ENCODE measurements at places on chromosomes 1 and 21.

DNA sequence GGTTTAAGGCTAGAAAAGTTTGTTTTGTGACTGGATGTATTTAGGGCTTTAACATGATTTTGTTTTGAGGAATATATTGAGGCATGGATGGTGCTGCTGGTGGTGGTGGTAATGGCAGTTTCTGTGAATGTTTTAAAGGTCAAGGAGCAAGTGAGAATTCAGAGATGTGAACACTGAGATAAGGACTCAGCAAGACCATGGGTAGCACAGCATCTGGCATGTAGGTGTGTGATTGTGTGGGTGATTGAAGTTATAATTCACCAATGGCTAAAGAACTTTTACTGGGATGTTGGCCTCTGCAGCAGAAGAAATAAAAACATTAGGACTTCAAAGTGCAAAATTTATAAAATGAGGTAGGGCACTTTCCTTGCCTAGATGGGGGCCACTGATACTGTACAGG is 65.9 kb downstream of the MACF1 start:
- no peak for DNase-seq

GRCh38 chr1:201436969-201437368 is 15.4 kb upstream of the TNNI1 start:
- no peak for DNase-seq

DNA sequence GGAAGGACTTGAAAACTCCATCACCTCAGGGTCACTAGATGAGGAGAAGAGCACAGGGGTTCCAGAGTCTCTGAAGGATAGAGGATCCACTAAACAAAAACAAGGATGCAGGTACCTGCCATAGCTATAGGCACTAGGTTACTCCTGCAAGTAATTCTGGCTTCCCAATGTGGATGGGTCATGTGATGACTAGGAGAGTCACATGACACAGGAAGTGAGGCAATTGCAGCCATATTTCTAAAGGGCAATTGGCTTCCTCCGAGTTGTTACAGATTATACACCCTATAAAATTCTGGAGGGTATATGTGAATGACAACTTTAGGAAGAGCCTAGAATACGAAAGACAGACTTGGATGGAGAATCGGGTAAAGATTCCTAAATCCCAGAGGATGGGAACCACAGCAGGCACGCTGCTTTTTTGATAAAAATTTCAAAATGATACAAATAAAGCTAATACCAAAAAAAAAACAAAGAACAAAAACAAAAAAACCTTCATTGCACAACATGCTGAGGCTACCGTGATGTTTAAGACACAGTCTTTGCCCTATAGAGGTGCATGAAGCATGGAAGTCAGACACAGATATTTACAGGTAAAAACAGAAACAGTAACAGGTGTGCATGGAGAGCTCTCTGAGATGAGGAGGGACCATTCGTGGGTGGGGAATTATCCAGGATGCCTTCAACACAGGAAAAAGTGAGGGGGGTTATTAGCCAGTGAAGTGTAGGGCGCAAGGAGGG is 10.5 kb downstream of the MTX1 start:
- peak; percentile 75 for DNase-seq

- DNase-seq, result no peak
These were observed 2.0 kb downstream of the PI4KB start for GRCh38 chr1:151325231-151325630.

- no peak for DNase-seq
These were observed 102.8 kb upstream of the PROX1 start for GRCh38 chr1:213884942-213885341.

DNA sequence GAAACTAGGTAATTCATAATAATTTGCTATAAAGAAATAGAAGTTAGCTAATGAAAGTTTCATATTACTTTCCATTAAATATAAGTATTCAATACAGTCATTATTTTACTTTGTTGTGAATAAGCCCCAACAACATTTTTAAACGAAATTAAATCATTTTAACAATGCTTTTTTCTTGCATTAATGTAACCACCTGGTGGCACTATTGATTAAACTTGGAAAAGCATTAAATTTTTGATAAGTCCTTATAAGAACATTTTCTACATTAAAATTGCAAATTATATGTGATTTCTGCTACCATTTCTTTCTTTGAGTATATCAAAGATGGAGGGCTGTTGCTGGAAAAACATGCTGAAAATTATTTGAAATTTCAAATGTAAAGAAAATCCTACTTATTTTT is 918.8 kb upstream of the TMPRSS15 start:
- no peak for DNase-seq

DNA sequence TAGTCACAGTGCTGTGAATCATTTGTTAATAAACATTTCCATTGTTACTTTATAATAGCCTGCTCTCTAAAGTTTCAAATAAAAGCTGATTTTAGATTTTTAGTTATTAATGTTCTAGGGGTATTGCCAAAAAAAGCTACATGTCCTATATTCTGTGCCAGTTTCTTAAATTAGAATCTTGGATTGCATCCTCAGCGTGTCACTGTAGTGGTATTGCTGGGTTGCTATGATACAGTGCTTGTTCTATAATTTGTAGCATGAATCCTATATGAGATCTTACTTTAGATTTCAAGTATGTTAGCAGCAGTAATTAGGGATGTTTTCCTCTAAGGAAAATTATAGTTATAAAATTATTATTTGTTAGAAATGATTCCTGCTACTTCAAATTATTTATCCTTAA is 16.4 kb downstream of the PPP2R5A start:
- no peak for DNase-seq

DNA sequence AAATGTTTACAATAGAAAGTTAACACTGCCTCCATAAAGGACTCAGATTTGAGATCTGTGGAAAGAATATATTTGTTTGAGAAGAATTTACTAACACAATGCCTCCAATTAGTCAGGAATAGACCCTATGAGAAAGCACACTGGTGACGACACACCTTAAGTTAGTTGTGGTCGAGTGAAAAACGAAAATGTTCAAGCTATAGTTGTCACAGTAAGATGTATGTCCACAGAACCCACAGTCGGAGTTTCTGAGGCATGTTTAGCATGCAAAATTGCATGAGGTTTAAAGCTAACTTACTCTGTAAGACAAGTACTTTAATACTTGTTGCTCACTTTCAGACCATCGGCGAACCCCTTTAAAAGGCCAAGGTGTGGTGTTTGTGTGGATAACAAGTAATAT is 69.9 kb upstream of the SIPA1L2 start:
- no peak for DNase-seq

DNA sequence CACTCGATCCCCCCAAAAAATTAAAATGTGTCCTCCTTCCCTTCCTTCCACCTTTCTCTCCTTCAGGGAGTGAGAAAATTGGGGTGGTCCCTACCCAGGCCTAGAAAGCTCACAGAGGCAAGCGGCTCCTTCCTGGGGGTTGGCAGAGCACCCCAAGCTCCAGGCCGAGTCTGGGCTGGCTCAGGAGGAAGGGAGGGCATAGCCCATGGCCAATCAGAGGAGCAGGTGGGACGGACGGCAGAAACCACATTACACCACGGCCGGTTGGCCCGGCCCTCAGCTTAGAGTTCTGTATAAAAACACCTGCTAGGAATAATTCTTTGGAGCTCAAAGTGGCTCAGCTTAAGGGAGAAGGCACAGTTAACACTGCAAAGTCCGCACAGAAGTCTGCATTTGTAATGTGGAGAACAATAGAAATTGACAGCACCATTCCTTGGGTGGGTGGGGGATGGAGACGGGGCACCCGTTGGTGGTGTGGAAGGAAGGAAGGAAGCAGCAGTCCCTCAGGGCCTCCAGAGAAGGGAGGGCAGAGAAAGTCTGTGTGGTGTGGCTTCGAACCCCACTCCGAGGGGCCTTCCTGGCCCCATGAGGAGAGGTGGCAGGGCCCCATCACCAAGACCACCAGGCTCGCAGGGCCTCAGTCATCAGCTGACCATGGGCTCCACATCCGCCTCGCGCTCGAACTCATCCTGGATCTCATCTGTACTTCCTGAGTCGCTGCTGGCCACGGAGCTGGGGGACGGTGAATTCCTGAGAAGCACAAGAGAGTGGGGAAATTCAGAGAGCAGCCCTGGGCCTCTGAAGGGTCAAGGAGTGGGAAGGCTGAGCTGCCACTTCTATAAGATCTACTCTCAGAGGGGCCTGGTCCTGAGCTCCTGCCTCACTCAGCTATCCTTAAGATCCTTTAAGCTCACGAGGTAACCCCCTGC is 5.8 kb upstream of the ALDH4A1 start:
- DNase-seq, result no peak

DNA sequence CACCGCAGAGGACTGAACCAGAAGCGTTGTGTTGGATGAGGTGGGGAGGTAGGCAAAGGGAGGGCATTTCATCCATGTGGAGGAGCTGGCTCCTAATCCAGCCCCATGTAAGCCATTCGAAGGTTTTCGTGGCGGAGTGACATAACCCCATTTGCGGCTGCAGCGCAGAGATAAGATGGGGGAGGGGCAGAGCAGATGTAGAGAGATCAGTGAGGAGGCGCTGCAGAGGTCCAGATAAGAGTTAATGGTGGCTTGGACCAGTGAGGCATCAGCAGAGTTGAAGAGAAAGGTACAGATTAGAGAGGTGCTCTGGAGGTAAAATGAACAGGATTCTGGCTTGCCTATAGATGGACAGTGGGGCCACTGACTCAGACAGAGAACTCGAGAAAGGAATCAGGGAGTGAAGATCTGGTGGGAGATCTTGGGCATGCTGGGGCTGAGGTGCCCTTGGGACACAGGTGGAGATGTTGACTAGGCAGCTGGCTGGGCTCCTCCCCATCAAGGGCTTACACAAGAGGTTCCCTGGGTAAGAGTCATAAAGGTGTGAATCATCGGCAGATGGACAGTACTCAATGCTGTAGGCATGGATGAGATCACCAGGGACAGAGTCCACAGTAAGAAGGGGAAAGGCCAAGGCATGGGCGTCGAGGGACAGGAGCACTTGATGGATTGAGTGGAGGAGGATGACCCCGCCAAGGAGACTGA is 7.8 kb upstream of the PTPRF start:
- no peak for DNase-seq

DNA sequence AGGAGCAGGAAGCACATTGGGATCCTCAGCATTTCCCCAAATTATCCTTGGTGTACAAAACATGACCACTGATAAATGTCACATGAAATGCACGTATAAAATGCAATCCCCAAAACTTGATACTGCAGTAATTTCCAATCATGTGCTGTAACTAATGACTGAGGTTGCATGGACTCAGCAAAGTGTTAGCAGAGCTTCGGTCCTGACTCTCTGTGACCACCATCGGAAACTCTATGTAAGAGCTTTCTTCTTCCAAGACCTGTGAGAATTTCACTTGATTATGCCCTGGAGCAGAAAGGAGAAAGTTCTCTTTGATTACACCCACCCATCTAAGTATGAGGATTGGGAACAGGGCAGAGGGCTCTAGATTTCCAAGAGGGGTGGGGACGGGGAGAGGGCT is 908 bp downstream of the CD53 start:
- DNase-seq, result no peak

DNA sequence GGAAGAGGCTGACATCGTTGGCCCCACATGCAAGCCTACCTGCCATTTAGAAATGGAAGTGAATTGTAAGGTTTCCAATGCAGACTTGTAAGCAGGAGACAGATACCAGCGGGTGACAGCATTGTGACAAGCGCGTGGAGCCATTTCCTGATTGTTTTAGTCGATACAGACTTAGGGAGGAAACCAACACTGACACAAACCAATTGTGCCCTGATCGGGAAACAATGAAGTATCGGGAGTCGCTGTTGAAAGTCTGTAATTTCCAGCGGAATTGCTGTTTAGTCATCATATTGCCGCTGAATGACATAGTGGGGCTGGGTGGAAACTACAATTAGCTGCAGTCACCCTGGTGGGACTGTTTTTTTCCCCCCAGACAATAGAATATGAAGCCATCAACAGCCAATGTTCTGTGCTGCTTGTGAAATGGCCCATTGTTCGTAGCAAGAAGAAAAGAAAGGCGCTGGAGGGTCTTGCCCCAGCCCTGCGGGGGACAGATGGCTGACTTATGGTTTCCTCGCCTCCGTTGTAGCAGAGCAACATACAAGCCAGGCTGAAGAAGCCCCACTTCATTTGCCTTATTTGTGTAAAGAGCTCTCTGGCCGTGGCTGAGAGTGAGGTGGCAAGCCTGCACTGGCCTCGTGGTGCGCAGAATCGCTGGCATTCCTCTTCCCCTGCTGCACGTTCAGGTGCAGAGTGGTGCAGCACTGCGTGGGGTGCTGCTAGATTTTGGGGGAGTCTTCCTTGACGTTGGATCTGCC is 462.7 kb downstream of the CAMTA1 start:
- no peak for DNase-seq

- DNase-seq, result no peak
These were observed 108.6 kb upstream of the ERRFI1 start for GRCh38 chr1:8134546-8135235.

GRCh38 chr1:228811712-228812305 is 76.5 kb downstream of the RHOU start:
- no peak for DNase-seq

DNA sequence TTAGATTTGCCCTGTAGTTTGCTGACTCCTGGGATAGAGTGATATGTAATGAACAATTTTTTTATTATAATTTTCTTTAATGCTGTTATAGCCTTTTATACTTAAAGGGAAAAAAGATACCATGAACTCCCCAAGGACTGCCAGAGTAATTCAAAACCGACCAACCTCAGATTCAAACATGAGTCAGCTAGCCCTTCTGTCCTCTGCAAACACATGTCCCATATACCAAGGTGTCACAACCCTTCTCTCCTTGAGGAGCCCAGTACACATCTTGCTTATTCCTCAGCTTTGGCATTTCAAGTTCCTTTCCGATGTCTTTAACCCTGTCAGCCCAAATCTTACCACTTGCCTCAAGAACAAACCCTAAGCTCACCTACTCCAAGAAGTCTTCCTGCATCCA is 184.9 kb downstream of the KCNH1 start:
- DNase-seq, result no peak

GRCh38 chr21:35163411-35163810 is 114.3 kb upstream of the RUNX1 start:
- DNase-seq, result no peak

GRCh38 chr1:43705982-43706597 is 1.2 kb upstream of the ST3GAL3 start:
- DNase-seq, result no peak

Measured in iPS-NIHi11 (cell line).